ENCODE measurements at places on chromosomes 16 and 17.

DNA sequence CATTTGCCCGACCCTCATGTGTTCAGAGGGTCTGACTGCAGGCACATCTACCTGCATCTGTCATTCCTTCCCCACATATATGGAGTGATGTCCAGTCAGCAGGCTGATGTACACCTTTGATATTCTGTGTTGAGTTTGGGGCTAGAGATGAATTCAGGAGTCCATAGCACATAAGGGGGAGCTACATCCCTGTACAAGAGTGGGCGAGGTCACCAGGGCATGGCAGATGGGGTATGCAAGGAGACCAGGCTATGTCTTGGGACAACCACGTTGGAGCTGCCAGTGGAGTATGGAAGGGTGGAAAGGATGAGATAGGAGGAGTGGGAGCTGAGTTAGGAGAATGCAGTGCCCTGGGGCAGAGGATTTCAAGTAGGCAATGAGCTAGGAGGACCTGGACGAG is 15.0 kb downstream of the SMPD3 start:
- DNase-seq: no peak

GRCh38 chr17:7258731-7259554 is 3.3 kb downstream of the CLDN7 start:
- DNase-seq: no peak

- no peak for DNase-seq
Measured at GRCh38 chr17:50508573-50509460, 578 bp downstream of the MYCBPAP start.

DNA sequence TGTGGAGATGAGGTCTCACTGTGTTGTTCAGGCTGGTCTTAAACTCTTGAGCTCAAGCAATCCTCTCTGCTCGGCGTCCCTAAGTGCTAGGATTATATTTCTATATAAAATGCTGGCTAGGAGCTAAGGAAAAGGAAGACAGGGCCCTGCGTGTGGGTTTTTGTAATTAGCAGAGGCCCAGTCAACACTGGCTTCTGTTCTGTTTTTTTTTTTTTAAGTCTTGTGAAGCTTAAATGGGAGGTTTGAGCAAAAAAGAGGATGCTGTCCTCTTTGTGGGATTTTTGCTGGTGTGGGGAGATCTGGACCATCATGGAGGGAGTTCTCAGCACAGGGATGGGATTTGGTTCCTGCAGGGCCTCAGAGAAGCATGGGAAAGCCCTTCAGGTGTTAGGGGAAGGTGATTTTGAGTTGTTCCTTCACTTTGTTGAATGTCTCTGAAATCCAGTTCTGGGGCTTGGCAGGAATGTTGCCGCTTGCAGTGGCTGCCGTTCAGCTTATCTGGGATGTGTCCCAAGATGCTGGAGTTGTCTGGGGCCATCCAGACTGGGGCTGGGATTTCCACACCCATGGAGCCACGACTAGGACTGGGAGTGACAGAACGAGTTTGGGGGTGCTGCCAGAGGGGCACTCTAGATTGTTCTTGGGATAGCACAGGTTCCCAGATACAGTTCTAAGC is 4.2 kb downstream of the PYCARD start:
- DNase-seq: no peak

GRCh38 chr16:84687715-84688114 is 12.1 kb upstream of the USP10 start:
- no peak for DNase-seq

DNA sequence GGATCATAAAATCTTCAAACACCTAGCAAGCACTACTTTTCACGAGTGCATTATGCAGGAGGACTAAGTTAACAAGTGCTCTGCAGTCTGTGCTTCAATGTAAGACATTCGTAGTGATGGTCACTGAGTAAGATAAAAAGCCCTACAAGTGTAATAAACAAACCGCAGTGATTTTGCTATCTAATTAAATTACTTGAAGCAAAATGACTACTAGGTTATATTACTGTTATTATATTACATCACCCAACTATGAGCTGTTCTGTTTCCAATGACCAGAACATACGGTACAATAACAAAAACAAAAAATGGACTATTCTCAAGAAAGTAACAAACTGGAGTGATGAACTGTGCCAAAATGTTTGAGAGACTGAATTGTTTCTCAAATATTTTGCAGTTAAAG is 11.2 kb downstream of the KLHL10 start:
- DNase-seq: no peak

GRCh38 chr16:75019007-75019406 is 20.2 kb downstream of the ZNRF1 start:
- no peak for DNase-seq

- no peak for DNase-seq
Measured at GRCh38 chr16:53770641-53771040, 66.7 kb downstream of the FTO start.

GRCh38 chr17:64240741-64241347 is 22.2 kb downstream of the TEX2 start:
- peak; percentile 63 for DNase-seq

DNA sequence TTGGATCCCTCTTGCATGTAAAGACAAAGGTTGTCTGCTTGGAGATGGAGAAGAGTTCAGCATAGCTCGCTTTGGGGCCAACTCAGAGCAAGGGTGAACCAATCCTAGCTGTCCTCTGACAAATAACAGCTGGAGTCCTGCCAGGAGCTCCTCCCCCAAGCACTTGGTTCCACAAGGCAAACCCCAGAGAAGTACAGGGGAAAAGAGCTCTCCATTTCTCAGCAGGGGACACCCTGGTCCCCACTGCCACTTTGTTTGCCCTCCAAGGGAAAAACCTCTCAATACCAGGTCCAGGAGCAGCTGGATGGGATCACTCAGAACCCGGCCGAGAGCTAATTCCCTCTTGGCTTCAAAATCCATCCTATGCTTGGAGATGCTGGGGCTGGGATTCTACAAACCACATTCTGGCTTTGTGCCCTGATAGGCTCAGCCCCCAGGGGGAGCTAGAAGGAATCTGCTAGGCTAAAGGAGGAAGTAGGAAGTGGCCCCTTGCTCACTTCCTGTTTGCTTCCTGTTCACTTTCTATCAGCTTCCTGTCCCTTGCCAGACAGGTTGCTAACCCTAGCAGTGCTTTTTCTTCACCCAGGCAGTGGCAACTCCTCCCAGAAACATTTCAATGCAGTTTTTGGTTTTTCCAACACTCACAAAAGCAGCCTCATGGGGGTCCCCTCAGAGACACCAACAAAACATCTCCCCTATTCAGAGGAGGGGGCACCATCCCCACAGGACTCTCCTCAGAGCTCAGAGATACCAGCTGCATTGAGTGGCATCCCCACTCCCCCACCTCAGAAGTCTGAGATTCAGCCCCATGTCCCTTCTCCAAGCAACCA is 30.7 kb downstream of the CDRT4 start:
- DNase-seq: peak; percentile 84

GRCh38 chr17:13074026-13074425 is 56.2 kb upstream of the ELAC2 start:
- no peak for DNase-seq

DNA sequence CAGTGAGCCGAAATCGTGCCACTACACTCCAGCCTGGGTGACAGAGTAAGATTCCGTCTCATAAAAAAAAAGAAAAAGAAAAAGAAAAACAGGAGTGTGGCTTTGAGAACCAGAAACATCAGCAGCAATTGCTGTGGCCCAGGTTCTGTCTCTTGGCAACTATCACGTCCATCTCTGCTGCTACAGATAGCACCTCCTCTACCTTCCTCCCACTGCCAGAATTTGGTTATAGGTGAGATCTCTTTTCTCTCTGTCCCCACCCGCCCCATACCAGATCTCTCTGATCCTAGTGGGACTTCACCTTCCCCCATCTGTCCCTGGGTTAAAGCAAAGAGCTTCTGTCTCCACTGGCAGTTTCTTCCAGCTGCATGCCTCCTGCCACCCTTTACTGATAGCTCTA is 3.1 kb downstream of the TLCD2 start:
- DNase-seq: peak; percentile 6

- DNase-seq: no peak
Measured at GRCh38 chr17:73713136-73713535, 68.9 kb upstream of the SDK2 start.

GRCh38 chr17:8357910-8358309 is 18.3 kb downstream of the ODF4 start:
- DNase-seq: no peak

DNA sequence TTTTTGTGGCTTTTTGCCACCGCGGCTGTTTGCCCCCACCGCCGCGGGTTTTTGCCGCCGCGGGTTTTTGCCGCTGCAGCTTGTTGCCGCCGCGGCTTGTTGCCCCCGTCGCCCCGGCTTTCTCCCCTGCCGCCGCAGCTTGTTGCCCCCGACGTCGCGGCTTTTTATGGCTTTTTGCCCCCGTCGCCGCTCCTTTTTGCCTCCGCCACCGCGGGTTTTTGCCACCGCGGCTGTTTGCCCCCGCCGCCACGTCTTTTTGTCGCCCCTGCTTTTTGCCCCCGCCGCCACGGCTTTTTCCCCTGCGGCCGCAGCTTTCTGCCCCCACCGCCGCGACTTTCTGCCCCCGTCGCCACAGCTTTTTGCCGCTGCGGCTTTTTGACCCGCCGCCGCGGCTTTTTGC is 149.5 kb downstream of the KCNJ18 start:
- DNase-seq: no peak

DNA sequence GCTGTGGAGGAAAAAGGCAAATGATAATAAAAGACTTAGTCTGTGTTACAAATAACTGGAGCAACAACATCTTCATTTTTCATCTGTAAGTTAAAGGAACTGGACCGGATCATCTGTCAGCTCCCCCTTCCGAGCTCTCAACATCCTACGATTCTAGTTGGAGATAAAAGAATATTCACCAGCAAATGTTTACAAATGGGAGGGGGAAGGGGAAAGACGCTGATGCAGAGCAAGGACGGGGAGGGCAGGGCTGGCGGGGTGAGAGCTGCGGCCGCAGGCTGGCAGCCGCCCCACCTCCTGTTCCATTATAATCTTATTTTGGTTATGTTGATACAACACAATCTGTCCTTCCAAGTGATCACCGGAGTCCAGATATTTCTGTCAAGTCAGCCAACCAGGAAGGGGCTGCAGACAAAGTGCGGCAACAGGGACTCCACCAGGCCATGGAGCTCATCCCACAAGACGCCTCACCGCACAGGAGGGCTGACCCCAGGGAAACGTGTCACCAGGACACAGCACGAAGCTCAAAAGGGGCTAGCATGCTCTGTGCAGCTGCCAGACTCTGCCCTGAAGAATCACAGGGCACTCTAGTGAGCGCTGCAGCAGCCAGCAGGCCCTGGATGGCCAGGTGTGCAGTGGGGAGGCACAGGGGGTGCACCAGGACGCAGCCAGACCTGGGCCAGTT is 19.7 kb downstream of the FBXO31 start:
- DNase-seq: peak; percentile 71

DNA sequence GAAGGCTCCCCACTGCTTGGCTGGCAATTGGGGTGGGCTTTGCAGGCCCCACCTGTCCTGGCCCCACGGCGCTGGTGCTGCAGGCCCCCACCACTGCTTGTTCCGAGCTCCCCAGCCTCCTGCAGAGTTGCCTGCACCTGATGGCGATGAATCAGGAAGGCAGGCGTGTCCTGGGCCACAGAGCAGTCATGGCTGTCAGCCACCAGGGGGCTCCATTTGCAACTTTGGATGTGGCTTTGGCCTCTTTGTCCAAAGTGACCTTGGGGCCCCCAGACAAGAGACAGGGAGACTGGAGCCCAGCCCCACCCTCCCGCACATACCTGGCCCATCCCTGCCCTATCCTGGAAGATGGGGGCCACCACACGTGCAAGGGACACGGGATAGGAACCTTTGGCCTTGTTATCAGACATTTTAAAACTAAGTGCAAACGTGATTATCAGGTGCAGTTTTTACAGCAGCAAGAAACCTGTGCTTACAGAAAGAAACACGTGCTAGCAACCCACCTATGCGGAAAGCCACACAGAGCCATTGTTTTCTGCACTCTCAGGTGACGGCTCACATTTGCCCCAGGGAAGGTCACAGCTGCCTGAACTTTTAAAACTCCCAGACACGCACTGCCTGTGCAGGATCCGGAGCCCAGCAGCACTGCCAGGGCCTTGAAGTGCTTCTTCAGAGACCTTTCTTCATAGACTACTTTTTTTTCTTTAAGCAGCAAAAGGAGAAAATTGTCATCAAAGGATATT is at the start of gene DNASE1:
TSS of gene DNASE1 (plus strand) at position 443 of the 743 bp plus-strand sequence. CDS start 683 bp downstream, outside the sequence.
- DNase-seq: peak; percentile 55

DNA sequence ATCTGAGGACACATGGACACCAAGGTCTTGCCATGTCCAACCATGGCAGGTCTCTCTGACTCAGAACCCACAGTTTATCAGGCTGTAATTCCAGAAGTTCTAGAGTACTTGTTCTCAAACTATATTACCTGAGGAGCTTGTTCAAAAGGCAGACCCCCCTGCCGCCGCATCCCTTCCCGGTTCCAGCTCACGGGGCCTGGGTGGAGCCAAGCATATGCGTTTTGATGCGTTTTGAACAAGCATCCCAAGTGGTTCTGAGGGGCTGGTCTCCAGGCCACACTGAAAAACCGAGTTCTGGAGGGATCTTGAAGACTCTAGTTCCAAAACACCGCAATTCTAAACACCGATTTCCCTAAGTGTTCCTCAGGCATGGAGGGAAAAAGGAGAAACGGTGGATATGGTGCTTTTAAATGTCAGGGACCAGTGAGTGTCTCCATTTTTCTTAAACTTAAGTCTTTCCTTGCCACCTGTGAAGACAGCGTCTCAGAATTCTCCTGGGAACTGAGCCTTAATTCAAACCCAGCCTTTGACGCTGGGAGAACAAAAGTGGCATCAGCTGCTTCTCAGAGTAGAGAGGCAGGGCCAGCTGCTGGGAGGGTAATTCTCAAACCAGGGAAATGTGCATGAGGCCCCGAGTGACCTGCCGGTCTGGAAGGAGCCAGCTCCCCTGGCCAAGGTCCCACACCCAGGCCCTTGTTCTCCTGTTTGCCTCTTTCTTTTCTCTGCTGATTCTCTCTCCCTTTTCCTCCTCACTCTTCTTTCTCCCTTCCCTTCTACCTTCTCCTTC is 84.4 kb upstream of the PLCG2 start:
- peak; percentile 28 for DNase-seq

GRCh38 chr17:57518587-57519581 is 226.2 kb downstream of the CCDC182 start:
- DNase-seq: peak; percentile 73

GRCh38 chr16:54289242-54289944 is 2.8 kb upstream of the IRX3 start:
- no peak for DNase-seq

GRCh38 chr16:65964752-65965151 is 401.7 kb upstream of the CDH5 start:
- DNase-seq: no peak

- DNase-seq: peak; percentile 84
Measured at GRCh38 chr17:42578282-42578869, 847 bp upstream of the PSMC3IP start.

- no peak for DNase-seq
Measured at GRCh38 chr17:30567231-30568116, 90.3 kb downstream of the GOSR1 start.

DNA sequence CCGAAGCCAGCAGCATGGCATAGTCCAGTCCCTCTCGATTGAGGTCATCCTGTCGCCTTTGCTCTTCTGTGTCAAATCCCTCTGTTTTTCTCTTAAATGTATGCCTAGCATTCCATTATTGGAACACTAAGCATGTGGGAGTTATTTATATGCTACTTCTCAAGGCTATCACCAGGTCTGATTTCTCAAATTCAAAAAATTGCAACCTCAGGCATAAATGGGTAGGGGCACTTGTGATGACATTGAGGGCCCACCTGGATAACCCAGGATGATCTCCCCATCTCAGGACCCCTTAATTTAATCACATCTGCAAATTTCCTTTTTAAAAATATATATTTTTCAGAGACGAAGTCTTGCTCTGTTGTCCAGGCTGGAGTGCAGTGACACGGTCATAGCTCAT is 95.7 kb downstream of the BMERB1 start:
- DNase-seq: no peak
